ENCODE measurements at places on chromosomes 13 and 19.

DNA sequence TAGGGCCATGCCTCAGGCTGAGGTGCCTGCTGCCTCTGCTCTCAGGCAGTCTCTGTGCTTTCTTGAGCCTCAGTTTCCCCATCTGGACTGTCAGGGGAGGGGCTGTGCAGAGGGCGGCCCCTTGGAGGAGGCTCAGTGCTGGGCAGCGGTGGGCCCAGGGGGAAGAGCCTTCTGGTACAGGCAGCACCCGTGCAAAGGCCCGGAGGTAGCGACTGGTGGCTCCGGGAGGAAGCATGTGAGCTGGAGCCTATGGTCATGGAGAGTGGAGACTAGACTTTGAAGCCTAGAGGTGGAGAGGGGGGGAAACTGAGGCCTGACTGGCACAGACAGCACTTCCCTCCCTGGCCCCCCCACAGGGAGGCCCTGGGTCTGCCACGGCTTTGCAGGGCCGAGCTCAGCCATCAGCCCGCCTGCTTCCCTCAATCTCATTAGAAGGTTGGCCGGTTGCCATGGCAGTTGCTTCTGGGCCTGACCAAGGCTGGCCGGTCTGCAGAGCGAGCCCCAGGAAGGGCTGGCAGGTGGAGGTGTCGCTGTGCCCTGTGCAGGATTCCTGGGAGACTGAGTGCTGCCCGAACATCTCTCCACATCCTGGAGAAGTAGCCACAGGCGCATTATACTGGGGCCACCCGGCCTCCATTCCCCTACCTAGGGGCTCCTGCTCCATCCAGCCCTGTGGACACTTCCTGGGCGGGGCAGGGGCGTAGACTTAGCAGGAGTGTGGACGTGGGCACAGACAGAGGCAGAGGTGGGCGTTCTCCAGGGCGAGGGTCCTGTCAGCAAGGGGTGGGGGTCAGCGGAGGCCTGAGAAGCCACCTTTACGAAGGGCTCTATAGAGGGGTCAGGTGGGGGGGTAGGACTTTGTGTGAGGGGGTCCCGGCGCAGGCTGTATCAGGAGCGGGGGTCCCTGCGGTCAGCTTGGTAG is 53.2 kb downstream of the CRTC1 start:
- no peak for DNase-seq

DNA sequence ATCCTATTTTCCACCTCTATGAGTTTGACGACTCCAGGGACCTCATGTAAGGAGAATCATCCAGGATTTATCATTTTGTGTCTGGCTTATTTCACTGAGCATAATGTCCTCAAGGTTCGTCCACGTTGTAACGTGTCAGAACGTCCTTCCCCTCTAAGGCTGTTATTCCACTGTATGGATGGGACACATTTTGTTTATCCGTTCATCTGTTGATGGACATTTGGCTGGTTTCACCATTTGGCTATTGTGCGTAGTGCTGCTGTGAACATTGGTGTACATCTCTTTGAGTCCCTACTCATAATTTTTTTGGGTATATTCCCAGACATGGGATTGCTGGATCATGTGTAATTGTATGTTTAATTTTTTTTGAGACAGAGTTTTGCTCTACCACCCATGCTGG is 21.5 kb downstream of the CRTC1 start:
- no peak for DNase-seq

GRCh38 chr19:15138427-15138826 is 31.2 kb downstream of the SYDE1 start:
- DNase-seq = no peak

- no peak for DNase-seq
These were observed 2.3 kb upstream of the HIF3A start for GRCh38 chr19:46294494-46294893.

- DNase-seq = no peak
These were observed 414.2 kb upstream of the MIR17HG start for GRCh38 chr13:90933097-90933826.

- peak; percentile 2 for DNase-seq
These were observed 23.4 kb downstream of the GP6 start for GRCh38 chr19:55014714-55015113.

- DNase-seq = no peak
These were observed 120.0 kb upstream of the MAB21L1 start for GRCh38 chr13:35596321-35597030.

DNA sequence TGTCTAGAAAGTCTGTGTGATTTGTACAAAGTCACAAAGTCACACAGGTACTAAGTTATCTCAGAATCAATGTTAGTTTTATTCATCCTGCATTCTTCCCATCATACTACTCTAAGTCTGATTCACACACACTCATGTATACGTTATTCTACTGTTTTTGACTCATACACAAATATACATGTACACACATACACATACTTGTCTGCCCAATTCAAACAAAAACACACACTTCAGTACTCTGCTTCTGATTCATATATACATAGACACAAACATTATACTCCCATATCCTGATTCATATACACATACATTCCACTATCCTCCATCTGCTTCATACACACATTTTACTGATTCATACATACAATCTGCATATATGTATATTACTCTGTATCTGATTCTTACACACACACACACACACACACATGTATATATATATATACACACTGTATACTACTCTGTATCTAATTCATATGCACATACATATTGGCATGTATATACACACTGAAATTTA is 69.3 kb downstream of the KLF12 start:
- DNase-seq = no peak

GRCh38 chr19:21694171-21694906 is 73.0 kb downstream of the ZNF100 start:
- DNase-seq = no peak

DNA sequence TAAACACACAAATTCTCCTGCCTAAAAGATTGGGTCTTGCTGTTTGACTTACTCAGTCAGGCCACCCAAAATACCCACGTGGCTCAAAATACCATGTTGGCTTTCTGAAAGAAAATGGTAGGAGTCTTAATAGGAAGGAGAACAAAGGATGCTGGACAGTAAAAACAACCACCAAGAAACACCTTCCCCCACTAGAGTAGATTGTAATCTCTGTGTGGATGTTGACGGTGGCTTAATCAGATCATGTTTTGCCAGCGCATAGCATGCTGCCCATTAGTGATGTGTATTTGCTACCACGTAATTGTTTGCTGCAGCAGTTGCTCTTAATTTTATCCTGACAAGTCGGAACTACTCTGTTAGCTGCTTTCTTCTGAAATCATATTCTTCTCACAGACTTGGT is 1229.3 kb upstream of the SLC10A2 start:
- DNase-seq = no peak

GRCh38 chr13:48116808-48117207 is 21.9 kb upstream of the MED4 start:
- no peak for DNase-seq

DNA sequence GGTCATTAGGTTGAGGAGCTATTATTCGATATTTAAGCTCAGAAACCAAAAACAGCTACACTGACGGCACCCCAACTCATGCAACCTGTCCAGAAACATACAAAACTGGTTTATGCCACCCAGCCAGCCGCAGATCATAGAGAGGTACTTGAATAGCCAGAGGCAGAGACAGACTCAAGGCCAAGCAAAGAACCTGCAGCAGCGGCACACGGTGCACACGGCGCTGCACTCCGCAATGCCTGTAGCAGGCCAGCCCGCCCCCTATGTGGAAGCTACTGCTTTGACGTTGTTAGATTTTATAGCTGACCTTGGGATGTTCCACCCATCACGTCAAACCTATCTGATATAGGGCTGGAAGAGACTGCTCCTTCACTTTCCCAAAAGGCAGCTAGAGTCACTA is 11.9 kb upstream of the DHRS12 start:
- DNase-seq = no peak

DNA sequence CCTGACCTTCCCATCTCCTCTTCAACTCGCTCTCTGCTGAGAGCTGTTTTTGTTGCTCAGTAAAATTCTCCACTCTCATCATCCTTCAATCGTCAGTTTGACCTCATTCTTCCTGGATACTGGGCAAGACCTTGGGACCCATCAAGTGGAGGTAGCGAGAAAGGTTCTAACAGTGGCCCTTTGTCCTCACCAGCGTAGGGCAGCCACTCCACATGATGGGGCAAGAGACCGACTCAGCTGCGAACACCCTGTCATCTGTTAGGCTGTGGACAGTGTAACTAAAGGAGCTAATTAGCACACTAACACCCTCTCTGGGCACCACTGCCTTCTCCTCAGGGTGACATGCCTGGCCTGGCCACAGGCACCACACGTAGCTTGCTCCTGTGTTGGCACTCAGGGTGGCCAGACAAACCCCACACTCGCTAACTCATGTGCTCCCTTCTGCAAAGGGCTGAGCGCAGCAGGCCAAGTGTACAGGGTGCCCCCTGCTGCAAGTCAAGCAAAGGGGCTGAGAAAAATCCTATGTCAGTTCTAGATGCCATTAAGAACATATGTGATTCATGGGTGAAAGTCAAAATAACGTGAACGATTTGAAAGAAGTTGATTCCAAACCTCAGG is 1216.0 kb downstream of the SLITRK5 start:
- DNase-seq = no peak

DNA sequence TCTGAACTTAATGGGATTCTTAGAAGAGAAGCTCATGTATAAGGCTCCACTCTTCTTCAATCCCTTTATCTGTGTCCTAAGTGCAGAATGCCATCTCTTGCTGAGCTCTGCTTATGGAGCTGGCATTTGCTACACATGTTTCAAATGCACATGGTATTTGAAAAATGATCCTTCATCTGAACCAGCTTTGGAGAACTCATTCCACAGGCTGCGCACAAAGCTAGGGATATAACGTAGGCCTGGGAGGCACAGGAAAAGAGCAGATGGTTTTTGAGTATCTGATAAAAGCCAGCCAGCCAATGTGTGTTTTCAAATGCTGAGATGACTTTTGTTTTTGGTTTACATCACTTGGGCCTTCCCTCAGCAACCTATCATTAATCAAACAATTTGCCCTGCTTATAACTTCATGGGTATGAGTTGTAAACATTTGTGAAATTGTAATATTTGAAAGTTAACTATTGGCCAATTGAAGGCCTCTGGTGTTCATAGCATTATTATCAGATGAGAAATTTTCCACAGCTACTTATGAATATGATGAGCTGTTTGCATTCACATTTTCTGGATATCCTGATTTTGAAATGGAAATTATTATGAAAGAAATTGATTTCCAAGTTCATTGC is 729.0 kb downstream of the FGF9 start:
- no peak for DNase-seq

- no peak for DNase-seq
These were observed 39.3 kb upstream of the KCTD4 start for GRCh38 chr13:45240143-45240542.

DNA sequence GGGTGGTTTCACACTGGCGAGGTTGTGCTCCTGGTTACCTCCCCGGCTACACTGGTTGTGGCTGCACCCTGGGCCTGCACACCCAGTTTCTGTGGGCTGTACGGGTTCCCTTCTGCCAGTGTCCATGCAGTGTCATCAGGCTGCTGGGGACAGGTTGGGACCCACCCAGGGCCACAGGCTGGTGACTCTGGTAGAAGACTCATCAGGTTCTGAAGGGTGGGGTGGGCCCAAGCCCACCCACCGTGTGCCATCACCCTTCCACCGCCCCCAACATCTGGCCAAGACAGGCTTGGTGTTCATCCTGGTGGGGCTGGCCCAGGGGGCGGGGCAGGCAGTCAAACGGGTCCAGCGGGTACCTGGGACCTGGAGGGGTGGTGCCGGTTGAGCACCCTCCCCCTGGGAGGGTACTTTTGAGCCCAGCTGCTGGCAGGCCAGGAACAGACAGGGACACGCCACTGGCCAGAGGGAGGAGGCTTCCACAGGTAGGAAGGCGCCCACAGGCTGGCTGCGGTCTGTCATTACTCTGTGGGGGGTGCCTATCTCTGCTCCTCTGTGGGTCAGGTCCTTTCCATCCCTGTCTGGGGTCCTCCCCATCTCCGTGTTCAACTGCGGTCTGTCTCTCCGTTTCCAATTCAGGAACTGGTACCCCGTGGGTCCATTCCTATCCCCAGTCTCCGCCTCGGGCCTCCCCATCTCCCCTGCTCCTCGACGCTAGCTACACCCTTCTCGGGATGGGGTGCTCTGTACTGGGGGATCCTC is at the start of gene RNF225:
Gene RNF225, plus strand, starts transcription at position 437 of the 759 bp plus-strand sequence. CDS start 434 bp downstream, outside the sequence.
- peak; percentile 8 for DNase-seq

DNA sequence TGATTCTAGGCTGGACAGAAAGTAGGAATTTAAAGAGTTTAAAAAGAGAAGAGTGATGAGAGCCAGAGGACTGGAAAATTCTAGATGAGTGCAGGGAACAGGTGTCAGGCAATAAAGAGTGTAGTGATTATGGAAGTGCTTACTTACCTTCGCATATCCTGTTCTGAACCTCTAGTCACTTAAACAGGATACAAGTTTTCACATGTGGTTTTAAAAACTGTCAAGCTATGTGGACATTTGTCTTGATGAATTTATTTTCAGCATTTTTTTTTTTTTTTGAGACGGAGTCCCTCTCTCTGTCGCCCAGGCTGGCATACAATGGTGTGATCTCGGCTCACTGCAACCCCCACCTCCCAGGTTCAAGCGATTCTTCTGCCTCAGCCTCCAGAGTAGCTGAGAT is 34.3 kb upstream of the IL17D start:
- no peak for DNase-seq

All from NCI-H345 (cell line).